ENCODE measurements at places on chromosomes 5 and 9.

DNA sequence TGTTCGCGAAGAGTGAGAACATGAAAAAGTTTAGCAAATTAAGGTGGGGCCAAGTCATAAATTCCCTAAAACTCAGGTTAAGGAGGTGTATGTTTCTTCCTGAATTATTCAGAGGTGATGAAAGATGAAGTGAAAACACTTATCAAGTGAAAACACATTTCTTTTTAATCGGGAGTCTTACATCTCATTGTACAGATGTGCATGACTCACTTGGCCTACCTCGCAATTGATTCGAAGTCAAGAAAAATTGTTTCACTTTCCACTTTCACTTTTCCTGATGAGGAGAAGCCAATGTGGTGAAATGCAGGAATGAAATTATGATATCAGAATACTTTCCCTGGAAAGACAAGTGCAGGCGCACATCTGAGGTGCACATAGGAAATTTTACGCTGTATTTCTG, 78.7 kb downstream of the SLC25A46 start:
- peak; percentile 89 for DNase-seq

GRCh38 chr9:89023740-89024139, 32.5 kb downstream of the S1PR3 start:
- DNase-seq: no peak

DNA sequence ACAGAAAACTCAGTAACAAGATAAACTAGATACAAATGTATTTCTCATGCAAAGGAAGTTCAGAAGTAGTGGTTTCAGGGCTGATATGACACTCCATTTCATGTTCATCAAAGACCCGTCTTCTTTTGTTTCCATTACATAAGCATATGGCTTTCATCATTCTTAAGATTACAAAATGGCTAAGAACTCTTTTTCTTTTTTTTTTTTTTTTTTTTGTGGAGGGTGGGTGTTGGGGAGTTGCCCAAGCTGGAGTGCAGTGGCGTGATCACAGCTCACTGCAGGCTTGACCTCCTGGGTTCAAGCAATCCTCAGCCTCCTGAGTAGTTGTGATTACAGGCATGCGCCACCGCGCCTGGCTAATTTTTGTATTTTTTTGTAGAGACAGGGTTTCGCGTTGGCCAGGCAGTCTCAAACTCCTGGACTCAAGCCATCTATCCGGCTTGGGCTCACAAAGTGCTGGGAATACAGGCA, 22.0 kb upstream of the PTBP3 start:
- DNase-seq: peak; percentile 14

DNA sequence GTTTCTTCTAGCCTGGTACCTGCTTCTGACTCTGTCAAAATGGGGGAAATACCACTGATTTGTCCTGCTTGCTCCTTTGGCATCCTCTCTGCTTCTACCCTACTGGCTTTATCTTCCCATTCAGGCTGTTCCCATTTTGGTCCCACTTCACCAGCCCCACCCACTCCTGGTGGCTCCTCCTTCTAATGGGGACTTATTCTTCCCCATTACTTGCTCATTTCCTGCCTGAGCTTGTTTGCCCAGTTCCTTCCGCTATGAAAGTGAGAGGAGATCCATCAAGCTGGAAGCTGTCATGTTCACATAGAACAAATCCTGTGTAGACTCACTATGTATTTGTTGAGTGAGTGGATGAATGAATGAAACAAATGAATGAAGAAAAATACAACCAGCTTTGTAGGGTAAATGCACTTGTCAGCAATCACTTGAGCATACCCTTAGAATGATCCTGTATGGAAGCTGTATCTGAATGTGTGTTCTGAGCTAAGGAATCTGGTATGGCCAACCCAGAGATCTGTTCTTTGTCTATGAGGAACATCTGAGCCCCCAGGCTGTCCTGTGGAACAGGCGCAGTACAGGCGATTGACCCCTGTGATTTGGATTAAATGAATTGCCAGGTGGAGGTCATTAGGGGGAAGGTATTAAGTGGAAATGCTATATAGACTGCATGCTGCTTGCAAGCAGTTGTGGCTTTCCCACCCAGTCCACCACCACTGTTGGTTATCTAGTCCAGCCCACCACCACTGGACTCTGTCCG, 89.5 kb downstream of the APBA1 start:
- no peak for DNase-seq

GRCh38 chr5:164763206-164763605, 1257.8 kb downstream of the MAT2B start:
- no peak for DNase-seq

DNA sequence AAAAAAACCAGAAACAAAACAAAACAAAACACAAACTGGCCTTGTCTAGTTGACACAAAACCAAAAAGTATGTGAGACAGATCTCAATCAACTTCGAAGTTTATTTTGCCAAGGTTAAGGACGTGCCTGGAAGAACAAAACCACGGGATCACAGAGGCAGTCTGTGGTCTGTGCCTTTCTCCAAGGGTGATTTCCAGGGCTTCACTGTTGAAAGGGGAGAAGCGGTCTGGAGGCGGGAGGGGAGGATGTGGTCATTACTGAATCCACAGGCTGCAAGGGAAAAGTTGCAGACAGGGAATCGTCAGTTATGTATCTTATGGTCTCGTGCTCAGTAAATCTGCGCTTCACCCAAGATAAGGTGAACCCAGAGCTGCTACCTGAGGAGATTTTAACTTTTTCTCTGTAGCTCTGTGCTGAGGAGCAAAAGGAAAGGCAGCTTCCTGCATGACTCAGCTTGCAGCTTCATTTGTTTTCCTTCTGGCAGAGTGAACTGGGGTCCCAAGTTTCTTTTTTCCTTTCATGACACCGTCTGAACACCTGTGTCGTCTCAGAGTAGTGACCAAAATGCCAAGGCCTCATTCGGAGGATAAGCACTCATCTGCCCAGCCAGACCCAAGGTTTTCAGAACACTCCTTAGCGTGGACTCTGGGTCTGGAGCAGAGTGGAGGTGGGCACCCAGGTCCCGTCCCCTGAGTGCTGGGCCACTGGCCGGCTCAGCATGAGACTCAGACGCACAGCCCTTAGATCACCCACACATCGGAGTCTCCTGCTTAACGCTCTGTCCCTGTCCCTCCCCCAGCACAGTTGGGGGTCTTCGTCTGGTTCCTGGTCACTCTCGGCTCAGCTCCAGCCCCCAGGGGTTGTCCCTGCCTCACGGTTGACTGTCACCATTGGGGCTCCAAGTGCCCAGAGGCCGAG, 25.9 kb downstream of the ROPN1L start:
- DNase-seq: no peak

- peak; percentile 35 for DNase-seq
Observed at GRCh38 chr5:132674671-132675506, 1.1 kb downstream of the IL4 start.

DNA sequence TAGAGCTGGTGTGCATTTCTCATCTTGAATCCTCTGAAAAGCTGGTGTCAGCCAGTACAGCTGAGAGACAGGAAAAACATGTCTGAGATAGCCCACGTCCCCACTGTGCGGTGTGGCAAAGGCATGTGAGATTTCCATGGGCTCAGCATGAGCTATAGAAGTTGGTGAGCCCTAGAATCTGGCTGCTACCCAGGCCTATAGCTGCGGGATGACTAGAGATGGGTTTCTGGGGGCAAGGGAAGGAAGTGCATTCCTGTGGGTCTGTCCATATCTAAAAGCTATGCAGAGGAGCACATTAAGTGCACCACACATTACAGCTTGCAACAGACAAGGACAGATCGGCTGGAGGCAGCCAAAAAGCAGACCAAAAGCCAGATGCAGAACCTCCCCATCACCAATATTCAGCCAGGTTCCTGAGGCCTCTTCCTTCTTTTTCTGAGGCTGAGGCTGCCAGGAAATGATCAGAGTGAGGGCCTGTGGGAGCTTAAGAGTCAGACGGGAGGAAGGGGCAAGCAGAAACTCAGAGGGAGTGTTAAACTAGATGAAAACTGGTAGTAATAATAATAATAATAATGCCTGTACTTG, 55.8 kb upstream of the RANBP3L start:
- no peak for DNase-seq

- DNase-seq: peak; percentile 63
Observed at GRCh38 chr5:36640949-36641348, 34.5 kb downstream of the SLC1A3 start.

- DNase-seq: no peak
Observed at GRCh38 chr9:13491138-13491492, 211.6 kb upstream of the MPDZ start.

DNA sequence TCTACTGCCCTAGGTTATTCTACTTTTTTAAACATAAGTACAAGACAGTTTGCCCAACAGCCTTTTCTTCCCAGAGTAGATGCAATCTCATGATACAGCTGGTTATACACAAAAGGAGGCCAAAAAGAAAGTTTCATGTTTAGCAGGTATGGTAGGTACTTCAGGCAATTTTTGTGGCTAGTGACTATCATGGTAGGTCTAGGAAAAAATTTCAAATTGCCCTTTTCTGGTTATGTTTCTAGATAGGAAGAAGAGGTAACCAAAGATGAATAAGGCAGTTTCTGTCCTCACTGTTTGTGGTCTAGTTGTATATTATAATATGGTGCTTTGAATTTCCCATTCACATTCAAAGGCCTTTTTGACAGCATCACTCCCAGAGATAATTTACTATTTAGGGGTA, 19.7 kb downstream of the MEGF9 start:
- no peak for DNase-seq

DNA sequence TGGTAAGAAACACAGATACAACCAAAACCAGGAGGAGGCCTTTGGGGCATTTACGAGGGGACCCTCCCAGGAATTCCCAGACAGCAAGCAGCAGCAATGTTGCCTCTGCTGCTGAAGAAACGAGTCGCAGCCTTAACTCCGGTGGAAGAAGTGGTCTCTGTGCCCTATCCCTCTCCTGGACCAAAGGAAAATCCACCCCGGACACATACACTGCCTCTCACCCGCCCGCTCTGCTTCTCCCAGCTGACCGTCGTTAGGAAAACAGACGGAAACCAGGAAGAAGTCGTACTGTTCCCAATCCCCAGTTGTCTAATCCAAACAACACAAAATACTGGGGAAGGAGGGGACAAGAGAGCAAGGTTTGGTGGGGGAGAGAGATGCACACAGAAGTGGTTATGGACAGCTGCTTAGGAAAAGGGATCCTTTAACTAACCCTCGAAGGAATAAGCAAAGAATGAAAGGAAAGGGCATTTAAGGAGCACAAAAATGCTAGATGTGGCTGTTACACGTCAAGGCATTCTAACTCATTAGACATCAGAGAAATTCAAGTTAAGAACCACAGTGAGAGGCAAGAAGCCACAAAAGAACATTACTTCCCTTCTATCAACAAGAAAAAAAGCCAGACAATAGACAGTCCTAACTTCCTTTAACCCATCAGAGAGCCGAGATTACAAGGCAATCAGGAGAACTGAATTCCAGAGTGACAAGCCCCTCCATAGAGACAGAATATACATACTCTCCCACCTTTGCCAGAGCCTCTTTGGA, 71.9 kb downstream of the ACTL7B start:
- DNase-seq: no peak

GRCh38 chr5:15558681-15559080, 58.7 kb downstream of the FBXL7 start:
- DNase-seq: no peak

DNA sequence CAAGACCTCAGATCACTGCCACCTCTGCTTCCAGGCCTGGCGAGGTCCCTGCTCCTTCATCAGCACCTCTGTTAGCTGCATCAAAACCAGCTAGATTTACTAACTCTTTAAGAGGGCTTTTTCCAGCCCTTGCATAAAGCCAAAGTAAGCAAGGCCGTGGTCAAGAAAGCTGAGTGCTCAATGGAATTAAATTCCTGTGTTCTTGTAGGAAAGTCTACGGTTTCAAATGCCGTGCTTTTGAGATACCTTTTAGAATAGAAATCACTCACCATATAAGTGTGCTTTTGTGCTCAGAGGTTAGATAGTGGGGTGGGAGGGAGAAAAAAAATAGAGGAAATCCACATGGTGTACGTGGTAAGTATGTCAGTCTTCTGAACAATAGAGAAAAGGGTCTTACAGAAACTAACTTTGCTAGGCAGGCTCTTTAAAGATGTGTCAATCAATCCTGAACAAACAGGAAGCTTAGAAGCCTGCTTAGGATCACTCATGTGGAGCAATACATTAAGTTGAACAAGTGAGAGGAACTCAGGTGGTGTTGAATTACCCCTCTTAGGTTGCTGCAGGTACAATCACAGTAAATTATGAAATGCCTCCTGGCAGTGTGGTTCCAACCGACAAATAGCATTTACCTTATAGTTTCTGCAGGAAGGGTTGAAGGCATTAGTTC, 79.7 kb downstream of the SEMA6A start:
- DNase-seq: no peak

GRCh38 chr5:117143406-117143805, 568.8 kb upstream of the SEMA6A start:
- DNase-seq: no peak

- DNase-seq: no peak
Observed at GRCh38 chr5:76524868-76525267, 98.3 kb downstream of the F2RL2 start.

GRCh38 chr9:134636149-134636507, 5.5 kb upstream of the COL5A1 start:
- DNase-seq: no peak

- no peak for DNase-seq
Observed at GRCh38 chr5:179220716-179221115, 124.5 kb downstream of the ADAMTS2 start.

- peak; percentile 26 for DNase-seq
Observed at GRCh38 chr5:56012281-56012963, 17.7 kb upstream of the IL6ST start.

- DNase-seq: no peak
Observed at GRCh38 chr5:38709678-38710306, 136.0 kb upstream of the OSMR start.

GRCh38 chr5:168936511-168936910, 357.3 kb upstream of the PANK3 start:
- no peak for DNase-seq

DNA sequence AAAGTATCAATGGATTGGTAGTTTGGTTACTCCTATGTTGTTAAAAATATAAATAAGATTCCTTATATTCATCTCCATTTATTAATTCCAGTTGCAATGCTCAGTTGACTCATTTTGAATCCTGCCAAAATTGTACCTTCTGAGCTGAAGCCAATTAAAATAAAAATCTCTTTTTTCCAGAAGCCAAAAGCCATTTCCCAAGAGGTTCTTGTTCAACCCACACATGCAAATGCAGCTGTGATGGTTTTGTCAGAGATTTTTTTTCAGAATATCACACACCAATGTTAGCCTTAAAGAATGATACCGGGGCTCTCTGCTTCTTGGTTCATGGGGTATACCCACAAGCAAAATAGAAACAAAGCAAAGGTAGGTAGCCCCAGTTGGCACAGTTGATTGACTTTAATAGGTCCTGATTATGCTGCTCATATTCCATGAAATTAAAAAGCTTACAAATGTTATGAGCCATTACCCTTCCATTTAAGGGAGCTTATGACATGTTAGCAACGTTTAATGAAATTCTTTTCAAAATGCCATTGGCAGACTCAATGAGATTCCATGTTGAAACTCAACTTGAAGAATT, 208.0 kb downstream of the SGCD start:
- DNase-seq: no peak
